WERI-Rb-1 (cell line): ENCODE measurements at places on chromosomes 11 and 22.

- no peak for DNase-seq
These were observed 176.5 kb downstream of the TRPC6 start for GRCh38 chr11:101407324-101407723.

DNA sequence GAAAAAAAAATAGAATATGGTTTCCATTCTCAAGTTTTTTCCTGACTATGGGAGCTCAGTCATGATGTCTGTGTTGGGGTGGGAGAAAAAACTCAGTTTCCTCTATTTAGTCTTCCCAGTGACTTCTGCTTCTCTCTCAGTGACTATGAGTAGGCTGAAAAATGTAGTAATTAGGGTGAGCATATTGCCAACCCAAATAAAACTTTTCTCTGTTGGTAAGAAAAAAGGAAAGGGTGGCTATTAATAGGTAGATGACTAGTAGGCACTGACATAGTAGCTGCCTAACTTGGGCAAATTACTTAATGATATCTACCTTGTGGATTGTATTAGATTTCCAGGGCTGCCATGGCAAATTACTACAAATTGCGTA, 34.2 kb upstream of the BIRC3 start:
- DNase-seq, result no peak

GRCh38 chr11:105388006-105388405, 221.9 kb upstream of the GRIA4 start:
- no peak for DNase-seq

GRCh38 chr22:28426346-28427132, 253.1 kb downstream of the TTC28 start:
- DNase-seq, result no peak

- no peak for DNase-seq
These were observed 125.4 kb downstream of the LUZP2 start for GRCh38 chr11:24622262-24622661.
